Activated T-cell treated with anti-CD3 and anti-CD28 coated beads for 1 hour (primary cell): ENCODE measurements at places on chromosomes 4 and X.

DNA sequence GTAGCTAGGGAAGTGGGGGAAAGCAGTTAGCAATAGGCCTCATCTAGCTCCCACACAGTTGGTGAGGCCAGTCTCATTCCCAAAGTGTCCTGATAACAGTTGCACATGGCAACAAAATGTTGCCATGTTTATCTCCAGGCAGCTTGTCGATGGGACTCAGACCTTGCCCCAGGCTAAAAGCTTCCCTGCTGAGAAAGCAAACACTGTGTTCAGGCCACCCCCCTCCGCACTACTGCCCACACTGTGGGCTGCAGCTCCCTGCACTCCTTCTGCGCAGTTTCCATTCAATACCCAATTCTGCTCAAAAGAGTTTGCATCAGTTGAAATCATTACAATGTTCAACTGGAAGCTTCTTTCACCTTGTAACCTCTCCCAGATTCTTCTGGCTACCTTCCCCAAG, 287.8 kb upstream of the GK2 start:
- DNase-seq = no peak

DNA sequence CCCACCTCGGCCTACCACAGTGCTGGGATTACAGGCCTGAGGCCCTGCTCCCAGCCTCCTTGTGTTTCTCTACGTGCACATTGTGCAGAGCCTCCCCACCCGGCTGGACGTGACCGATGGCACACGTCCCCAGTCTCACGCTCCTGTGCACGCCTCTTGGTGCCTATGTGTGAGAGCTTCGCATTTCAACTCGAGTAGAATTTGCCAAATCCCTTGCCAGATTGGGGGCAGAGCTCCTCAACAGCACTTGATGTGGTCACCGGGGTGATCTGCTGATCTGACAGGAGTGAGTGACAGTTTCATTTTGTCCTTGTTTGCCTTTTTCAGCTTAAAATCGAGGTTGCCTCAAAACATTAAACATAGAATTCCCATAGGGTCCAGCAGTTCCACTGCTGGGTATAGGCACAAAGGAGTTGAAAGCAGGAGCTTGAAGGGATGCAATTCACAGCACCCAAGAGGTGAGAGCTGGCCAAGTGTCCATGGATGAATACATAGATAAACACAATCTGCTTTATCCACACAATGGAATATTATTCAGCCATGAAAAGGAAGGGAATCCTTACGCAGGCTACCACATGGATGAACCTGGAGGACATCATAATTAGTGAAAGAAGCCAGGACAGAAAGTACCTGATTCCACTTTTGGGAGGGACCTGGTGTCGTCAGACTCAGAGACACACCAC, 17.6 kb downstream of the TMEM187 start:
- DNase-seq = no peak

DNA sequence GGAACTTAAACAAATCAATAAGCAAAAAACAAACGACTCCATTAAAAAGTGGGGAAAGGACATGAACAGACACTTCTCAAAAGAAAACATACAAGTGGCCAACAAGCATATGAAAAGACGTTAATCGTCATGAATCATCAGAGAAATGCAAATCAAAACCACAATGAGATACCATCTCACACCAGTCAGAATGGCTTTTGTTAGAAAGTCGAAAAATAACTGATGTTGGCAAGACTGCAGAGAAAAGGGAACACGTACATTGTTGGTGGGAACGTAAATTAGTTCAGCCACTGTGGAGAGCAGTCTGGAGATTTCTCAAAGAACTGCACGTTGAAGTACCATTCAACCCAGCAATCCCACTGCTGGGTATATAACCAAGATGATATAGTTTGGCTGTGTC, 23.7 kb downstream of the NEUROG2 start:
- DNase-seq = no peak

- no peak for DNase-seq
Measured at GRCh38 chrX:867502-867901, 236.9 kb downstream of the SHOX start.

DNA sequence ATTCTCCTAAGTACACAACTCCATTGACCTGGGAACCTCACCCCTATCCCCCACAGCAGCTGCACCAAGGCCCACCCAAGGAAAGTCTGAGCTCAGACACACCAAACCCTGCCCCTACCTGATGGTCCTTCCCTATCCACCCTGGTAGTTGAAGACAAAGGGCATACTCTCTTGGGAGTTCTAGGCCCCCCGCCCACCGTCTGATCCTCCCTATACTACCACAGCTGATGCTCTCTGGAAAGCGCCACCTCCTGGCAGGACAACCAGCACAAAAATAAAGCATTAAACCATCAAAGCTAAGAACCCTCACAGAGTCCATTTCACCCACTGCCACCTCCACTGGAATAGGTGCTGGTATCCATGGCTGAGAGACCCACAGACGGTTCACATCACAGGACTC, 83.6 kb downstream of the ANAPC10 start:
- no peak for DNase-seq

DNA sequence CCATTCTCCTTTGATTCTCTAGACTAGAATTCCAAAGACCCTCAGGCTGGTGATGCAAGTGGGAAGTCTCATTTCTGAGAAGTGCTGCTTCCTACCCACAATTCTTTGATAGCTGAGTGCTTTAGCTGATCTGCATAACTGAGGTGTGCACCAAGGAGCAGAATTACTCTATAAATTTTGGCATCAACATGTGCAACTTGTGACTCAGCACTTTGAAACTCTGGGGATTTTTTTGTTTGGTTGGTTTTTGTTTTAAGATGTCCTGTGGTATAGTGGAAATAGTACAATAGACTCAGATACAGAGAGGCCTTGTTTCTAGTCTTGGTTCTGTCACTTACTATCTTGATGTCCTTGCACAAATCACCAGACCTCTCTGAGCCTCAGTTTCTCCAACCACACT, 148.4 kb downstream of the AR start:
- DNase-seq = no peak

DNA sequence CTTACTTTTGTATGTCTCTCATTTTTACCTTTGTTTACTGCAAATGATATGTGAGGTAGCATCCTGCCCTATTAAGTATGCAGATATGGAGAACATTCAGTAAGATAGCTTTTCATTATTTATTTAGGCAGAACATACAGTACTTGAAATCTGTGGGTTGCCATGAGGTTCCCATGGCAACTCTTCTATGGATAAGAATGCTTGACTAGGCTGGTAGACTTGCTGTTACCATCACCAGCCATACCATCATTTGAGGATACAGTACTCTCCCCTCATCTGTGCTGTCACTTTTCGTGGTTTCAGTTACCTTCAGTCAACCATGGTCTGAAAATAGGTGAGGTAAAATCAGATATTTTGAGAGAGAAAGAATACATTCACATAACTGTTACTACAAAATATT, 56.7 kb downstream of the NAF1 start:
- no peak for DNase-seq

DNA sequence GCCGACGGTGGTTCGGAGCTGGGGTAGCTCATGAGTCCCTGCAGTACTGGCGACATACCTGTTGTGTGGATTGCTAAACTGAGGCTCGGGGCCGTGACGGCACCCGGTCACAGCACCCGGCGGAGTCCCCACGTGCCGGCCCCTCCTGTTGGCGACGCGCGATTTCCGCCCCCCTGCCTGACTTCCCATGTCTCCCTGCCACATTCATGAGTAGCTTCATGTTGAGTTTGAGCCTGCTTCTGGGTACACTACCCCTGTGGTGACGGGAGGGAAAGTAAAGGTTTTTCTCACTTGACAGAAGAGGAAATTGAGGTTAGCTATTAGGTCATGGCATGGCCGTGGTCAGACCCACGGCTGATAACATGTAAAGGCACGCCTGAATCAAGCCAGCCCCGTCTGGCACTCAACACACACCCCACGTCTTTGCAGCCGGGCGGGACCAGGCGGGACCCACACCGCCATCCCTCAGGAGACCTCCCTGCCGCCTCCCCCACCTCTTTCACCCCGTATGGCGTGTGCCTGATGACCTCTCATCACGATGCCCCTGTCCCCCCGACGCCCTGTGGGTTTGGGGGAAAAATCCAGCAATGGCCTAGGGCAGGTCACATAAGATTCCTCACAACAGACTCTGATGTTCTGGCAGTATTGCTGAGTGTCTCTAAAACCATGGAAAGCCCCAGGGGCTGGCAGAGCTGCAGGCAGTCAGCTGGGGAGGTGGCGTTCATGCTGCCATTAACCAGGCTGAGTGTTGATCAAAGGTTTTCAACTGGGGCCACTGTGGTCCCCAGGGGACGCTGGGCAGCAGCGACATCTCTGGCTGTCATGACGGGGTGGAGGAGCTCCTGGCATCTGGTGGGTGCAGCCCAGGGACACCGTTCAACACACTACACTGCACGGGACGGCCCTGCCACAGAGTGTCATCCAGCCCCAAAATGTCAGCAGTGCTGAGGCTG, 29.2 kb downstream of the P2RY8 start:
- no peak for DNase-seq

- DNase-seq = no peak
Measured at GRCh38 chr4:47642985-47643760, 158.1 kb downstream of the ATP10D start.

GRCh38 chrX:28058901-28059300, 77.7 kb upstream of the DCAF8L1 start:
- no peak for DNase-seq

- no peak for DNase-seq
Measured at GRCh38 chr4:138918169-138918869, 97.3 kb upstream of the NOCT start.

GRCh38 chr4:161178310-161178709, 985.5 kb downstream of the FSTL5 start:
- DNase-seq = no peak

- no peak for DNase-seq
Measured at GRCh38 chr4:180280726-180281297, 1962.4 kb upstream of the TENM3 start.

DNA sequence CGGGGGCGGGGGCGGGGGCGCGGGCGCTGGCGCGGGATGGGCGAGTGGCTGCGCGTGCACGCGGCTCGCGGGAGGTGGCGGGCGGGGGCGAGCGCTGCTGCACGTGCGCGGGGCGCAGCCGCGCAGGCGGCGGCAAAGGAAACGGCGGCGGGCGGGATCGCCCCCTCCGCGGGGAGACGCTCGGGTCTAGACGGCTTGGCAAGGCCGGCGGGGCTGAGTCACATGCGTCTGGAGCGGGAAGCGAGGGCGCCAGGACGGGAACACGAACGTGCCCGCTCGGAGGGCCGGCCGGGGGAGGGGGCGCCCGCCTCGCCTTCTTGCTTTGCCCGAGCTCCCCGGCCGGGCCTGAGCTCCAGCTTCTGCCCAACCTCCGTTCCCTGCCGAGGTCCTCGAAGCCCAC, 4.3 kb upstream of the HAUS7 start:
- DNase-seq = peak; percentile 35

DNA sequence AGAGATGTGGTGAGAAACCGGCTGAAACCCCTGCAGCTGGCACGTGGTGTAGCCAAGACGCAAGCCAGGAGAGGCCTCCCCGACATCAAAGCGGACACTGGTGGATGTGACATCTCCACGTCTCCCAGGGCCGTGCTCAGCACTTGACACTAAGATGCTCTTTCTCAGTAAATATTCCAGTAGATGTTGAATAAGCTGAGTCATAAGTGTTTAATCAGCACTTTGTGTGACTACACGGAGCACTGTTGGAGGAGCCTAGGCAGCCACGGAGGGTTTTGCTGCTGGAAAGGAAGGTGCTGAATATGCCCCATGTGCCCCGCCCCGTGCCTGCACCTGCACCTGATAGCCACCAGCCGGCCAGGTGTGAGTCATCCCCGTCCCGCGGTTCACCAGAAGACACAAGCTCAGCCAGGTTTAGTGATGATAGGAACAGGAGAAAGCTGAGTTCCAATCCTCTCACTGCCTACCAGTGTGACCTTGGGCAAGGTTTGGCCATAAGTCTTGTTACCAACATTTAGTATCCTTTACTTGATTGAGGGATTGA, 29.0 kb upstream of the C4orf50 start:
- no peak for DNase-seq

DNA sequence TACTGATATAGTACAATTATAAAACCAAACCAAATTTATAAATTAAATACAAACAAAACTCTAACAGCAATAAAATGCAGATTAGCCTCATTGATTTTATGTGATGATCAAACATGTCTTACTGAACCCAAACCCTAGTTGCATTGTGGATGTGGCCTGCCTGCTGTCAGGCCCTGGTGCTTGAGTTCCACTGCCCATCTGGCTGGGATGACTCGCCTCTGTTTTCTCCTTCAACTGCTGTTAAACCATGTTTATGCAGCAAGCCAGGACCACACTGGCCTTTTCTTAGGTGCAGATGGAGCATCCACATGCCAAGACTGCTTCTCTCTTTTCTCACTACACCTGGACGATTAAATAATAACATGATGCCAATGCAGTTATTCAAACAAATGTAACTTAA, 22.6 kb downstream of the NAP1L5 start:
- no peak for DNase-seq

- no peak for DNase-seq
Measured at GRCh38 chrX:50402886-50403285, 67.7 kb downstream of the DGKK start.

- DNase-seq = no peak
Measured at GRCh38 chr4:174357321-174357720, 73.6 kb downstream of the CEP44 start.

- DNase-seq = peak; percentile 31
Measured at GRCh38 chrX:19382555-19383145, 38.9 kb downstream of the PDHA1 start.

GRCh38 chr4:16029262-16029661, 54.6 kb downstream of the PROM1 start:
- no peak for DNase-seq

- no peak for DNase-seq
Measured at GRCh38 chrX:39487969-39488330, 609.8 kb downstream of the BCOR start.

DNA sequence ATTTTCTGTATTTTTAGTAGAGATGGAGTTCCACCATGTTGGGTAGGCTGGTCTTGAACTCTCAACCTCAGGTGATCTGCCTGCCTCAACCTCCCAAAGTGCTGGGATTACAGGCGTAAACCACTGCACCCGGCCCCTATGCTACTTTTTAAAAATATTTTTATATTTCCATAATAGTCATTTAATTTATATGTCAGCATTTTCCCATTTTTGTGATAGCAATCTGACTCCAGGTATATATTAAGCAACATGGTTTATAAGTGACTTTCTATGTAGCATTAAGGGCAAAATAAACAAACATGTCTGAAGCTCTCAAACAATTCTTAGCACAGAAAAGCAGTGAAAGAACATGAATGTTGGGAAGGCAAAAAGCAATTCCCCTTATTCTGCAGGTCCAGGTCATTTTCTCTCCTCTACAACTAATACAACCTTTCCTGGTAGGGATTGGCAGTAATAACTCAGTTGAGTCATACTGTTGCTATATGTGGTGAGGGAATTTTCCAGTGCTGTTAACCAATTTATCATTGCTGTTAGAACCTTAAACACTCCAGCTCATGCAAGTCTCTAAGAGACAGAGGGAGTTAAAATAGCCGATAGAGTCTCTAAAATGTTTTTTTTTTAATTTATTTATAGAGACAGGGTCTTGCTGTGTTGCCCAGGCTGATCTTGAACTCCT, 24.0 kb downstream of the SMIM14 start:
- no peak for DNase-seq

GRCh38 chr4:56475917-56476316, 8.5 kb downstream of the SRP72 start:
- DNase-seq = no peak
